ENCODE measurements at places on chromosomes 1 and 21.
A peak's percentile ranks its signal among the peaks of the same experiment; 100 is the strongest.

DNA sequence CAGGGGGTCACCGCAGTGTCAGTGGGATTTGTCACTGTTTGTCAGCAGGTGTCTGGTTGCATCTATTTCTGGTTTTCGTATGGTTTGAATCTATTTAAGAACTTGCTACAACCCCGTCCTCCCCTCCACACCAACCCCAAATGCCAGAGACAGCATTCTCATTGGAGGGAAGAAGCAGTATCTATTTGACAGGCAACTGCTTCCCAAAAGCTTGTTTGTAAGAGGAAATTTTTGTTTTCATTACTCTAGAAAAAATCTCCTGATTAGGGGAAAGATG lies 54.4 kb downstream of the NR5A2 start:
- peak; percentile 44 for DNase-seq

- DNase-seq = peak; percentile 46
Observed at GRCh38 chr1:47189844-47190508, at the start of gene PDZK1IP1. Gene PDZK1IP1, minus strand, starts transcription at chr1:47190036. Its CDS starts 104 bp downstream, at chr1:47189932.

GRCh38 chr1:20375563-20375962 lies 84.9 kb downstream of the VWA5B1 start:
- DNase-seq = no peak

GRCh38 chr1:150537732-150538684 lies 11.2 kb upstream of the ADAMTSL4 start:
- peak; percentile 77 for DNase-seq

GRCh38 chr1:248923352-248924338 lies 17.6 kb downstream of the PGBD2 start:
- DNase-seq = no peak

DNA sequence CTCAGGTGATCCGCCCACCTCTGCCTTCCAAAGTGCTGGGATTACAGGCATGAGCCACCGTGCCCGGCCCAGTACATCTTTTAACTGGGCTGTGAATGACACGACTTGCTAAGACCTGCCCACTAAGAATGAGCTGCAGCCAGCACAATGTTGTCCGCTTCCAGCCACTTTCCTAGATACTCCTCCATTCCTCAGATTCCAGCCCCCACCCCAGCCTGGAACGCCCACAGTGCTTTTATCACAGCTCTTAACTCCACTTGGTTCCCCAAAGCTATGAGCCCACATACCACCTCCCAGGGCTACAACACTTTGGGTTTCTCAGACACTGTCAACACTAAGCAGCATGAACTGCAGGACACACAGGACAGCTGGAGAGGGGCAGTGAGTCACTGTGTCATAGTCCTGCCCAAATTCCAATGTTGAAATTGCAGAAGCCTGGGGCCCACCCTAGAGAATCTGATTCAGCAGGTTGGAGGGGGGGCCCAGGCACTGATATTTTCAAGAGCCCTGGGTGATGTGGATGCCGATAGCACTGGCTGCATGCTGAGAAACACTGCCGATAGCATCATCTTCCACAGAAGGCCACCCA lies 58.0 kb downstream of the ACBD3 start:
- DNase-seq = no peak

DNA sequence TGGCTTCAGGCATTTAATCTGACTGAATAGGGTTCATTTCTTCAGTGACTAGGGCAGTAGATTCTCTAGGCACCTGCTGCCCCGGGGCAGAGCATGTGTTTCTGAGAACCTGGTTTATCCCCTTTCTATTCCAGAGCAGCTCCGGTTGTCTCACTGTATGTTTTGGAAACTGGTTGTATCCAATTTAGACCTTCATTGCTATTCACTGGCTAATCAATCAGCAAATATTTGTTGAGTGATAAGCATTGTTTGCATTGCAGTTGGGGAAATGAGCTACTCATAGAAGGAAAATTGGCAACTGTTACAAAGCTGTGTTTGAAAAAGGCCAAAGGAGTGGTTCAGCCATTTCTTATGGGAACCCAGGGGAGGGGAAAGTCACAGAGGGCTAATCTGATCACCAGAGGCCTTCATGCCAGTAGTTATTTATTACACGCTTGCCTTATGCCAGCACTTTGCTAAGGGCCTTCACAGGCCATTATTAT lies 2.9 kb downstream of the QSOX1 start:
- DNase-seq = peak; percentile 31

DNA sequence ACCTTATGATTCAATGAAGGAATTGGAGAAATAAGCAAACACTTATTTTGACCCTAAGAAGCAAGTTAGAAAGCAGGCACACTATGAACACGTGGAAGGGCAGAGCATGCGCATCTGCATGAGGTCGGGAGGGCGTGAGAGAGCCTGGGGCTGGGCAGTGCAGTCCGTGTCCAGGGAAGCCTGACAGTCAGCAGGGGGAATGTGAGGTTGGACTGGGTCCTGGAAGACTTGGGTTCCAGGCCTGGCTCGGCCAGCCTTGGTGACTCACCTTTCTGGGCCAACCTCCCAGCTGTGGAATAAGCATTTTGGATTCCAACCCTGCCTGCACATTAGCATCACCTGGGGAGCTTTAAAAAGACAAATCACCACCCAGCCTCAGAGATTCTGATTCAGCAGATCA lies 26.6 kb upstream of the LMX1A start:
- DNase-seq = no peak

Measured in GM23338 (cell line).